ENCODE measurements at places on chromosomes 6 and 20.

- DNase-seq: no peak
Observed at GRCh38 chr6:165167311-165167710, 142.1 kb downstream of the C6orf118 start.

DNA sequence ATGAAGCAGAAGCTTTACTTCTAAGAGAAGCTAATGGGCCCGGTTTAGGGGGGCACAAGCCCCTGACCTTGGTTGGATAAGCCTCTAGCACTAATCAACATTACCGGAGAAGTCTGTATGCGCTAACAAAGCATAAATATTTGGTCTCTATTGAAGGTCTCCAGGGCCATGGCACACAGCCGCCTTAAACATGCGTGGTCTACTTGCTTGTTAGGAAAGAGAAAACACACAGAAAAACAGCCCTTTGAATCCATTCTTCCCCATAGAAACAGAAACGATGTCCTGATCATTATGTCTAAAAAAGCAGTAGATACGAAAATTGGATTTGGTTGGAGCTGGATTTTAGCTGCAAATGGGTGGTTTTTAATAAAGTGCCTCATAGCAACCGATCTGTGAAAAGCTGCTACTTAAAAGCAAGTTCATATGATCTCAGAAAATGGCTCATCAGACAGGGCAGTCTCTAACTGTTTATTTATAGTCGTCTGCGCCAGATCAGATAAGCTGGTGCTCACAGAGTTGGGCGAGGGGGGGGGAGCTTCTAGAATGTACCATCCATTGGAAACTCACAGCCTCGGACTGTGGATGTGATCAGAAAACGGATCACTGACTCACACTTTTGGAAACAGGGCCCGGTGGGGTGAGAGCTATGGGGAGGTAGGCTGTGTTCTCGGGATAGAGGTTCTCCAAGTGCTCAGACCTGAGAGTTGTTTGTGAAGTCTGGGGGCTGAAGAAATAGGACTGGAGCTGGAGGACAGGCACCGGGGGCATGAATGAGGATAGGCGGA, 35.3 kb upstream of the APCDD1L start:
- DNase-seq: no peak

DNA sequence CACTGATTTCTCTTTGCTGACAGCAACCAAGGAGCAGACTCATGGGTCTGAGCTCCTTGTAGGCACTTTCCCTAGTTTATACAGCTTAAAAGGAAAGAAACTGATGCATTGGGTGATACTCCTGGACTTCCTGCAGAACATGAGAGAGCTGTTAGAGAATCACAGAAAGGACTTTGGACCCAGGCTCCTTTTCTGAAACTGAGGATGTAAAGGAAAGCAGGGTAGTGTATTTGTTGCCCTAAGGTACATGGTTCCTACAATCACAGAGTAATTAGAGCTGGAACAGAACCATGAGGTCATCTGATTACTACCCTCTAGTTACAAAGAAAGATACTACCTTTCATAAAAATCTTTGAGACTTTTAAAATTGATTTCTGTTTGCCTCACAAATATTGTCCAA, 477.1 kb upstream of the SPTLC3 start:
- DNase-seq: no peak

GRCh38 chr6:36076178-36077063, 48.8 kb downstream of the MAPK14 start:
- DNase-seq: no peak

GRCh38 chr20:20022498-20022897, 5.3 kb downstream of the NAA20 start:
- no peak for DNase-seq

- DNase-seq: no peak
Observed at GRCh38 chr20:16664020-16664419, 65.8 kb upstream of the SNRPB2 start.

DNA sequence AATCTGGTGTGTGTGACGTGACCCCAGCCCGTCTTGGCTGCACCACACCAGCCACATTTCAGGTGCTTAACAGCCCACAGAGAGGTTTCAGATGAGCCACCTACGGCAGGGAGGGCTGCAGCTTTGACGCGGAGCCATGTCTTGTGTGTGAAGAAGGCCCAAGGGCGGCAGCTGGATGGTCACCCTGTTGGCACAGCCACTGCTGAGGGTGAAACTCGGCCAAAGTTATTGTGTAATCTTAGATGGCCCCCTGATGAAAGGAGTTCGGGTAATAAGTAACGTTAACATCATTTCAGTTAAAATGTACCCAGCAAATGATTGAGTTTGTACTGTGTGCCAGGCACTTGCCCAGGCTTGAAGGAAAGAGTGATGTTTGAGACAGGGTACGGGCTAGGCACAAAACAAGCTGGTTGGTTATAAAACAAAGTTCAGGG, 97.2 kb downstream of the SSR1 start:
- DNase-seq: no peak

- no peak for DNase-seq
Observed at GRCh38 chr6:101666256-101666655, 272.7 kb downstream of the GRIK2 start.

GRCh38 chr20:24914388-24915241, 34.5 kb upstream of the CST7 start:
- DNase-seq: no peak

GRCh38 chr6:45350186-45350710, 22.1 kb downstream of the RUNX2 start:
- no peak for DNase-seq

DNA sequence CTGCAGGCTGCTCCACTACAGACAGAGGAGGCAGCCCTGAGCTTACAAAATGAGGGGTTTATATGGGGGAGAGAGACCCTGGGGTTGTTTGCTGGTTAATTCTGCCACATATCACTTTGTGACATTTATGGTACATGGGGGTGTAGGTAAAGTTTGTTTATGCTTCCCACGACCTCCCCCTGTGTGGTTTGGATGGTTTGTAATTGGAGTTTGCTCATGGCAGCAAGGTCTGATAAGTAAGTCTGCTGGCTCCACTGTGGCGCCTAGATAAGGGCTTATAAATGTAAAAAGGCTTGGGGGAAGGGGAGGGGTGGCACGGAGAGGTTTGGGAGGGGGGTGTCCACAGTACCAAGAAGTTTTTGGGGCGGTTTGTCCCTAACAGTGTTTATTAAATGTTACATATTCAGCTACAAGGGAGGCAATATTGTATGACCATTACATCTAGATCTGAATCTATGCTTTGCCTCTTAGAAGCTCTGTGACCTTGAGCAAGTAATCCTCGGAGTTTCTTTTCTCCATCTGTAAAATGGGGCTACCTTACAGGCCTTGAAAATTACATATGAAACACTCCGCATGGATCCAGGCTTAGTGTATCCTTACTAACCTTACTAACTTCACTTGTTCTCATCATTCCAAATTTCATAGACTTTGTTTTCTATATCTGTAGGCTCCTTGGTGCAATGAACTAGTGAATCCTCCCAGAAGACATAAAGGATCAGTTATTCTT, 204.8 kb upstream of the NOX3 start:
- no peak for DNase-seq

GRCh38 chr6:44265007-44265721, at the start of gene NFKBIE:
Gene NFKBIE, minus strand, starts transcription at chr6:44265551. Its CDS starts 205 bp downstream, at chr6:44265346.
- DNase-seq: no peak

GRCh38 chr6:113530769-113531168, 326.4 kb upstream of the MARCKS start:
- DNase-seq: peak; percentile 66

- DNase-seq: peak; percentile 45
Observed at GRCh38 chr6:39377539-39377950, 55.0 kb upstream of the KCNK16 start.

DNA sequence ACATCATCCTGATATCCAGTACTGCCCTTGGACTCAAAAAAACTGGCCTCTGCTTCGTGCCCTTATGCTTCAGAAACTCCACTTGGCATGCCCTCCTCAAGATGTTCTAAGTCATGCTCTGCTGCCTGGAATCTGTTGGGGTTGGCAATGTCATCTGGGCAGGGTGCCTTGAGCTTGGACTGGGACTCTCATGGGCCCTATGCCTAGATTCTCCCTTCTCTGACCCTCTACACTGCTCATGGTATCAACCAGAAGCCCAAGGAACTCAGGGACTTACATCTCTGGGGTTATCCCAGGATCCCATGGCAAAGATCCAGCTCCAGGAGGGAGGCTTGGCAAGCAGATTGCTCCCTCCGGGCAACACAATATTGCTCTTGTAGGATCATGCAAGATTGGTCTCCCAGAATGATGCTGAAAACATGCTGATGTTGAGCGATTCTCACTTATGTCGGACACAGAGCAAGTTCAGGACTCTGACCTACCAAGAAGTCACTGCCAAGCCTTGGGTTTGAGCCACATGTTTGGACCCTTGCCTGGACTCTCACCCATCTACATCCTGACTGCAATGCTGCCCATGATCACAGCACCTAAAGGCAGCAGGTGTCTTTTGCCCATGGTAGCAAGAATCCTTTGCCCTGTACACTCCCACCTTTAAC, 88.8 kb downstream of the ADAT2 start:
- no peak for DNase-seq

- no peak for DNase-seq
Observed at GRCh38 chr6:47152666-47153403, 110.7 kb upstream of the ADGRF1 start.

DNA sequence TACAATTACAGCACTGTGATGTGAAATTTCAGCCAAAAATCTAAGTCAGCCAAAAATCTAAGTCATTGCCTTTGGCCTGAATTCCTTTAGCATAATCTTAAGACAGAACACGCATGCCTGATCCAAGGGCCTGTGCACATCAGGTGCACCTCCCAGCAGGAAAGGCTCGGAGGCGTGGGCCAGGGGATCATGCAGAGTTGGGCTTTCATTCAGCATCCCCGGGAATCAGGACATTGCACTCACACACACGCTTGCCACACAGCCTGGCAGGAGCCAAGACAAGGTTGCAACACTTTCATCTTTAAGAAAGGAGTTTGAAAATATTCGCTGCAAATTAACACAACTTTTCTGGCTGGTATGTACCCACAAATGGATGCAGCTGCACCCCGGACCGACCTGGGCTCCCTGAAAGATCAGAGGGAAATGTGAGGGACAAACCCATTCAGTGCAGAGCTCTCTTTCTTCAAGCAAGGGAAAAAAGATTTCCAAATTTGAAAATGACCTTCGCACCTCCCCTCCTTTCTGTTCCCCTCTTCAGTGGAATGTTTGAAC, 48.8 kb downstream of the ERMARD start:
- no peak for DNase-seq

DNA sequence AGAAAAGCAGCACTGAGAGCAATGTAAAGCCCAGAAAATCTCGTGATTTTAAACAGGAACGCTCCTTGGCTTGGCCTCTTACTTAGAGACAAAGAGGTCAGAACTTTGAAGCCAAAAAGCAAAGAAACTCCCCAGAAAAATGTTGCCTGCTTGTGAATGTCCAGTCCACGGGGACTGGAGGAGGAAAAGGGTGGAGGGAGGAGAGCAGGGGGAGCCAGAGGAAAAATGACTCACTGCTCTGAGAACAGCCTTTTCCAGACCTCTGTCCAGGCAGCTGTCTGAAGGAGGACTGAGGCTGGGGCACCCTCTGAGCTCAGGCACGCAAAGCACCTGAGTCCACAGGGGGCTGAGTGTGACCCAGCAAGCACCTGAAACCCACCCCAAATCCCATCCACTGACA, 64.7 kb downstream of the TRAM2 start:
- DNase-seq: peak; percentile 65

DNA sequence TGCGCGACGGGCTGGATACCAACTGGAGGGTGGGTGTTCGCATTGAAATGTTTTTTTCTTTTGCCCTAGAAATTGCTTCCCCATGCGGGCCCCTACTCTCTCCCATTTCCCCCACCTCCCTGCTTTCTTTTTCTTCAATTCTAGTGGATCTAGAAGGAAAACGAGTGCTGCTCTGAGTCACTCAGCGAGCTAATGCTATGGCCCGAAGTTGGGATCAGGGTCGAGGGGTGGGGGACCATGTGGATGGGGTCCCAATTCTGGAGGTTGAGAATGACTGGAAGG, 71.5 kb downstream of the SOX4 start:
- no peak for DNase-seq

DNA sequence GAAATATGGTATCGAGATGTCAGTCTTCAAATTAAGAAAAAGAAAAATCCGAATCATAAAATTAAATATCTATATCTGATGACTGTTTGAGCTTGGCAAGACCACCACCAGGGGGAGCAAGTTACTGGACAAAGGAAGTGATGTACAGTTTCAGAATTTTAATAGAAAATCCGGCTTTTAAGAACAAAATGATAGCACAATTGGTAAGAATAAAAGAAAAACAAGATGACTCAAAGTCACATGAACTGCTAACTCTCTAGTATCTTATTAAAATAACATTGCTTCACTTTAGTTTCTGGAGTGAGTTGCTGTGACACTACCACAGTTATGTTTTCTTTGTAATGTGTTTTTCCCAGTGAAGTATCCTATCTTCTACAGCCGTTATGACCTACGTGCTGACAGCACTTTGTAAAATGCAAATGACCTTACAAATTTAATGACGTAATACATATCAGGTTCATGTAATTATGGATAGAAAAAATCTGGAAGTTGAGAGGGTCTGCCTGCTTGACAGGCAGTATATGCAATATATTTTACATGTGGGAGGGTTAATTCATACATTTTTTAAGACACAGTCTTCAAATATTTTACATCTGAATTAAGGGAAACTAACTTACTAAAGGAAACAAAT, 405.3 kb upstream of the HS3ST5 start:
- DNase-seq: peak; percentile 33

DNA sequence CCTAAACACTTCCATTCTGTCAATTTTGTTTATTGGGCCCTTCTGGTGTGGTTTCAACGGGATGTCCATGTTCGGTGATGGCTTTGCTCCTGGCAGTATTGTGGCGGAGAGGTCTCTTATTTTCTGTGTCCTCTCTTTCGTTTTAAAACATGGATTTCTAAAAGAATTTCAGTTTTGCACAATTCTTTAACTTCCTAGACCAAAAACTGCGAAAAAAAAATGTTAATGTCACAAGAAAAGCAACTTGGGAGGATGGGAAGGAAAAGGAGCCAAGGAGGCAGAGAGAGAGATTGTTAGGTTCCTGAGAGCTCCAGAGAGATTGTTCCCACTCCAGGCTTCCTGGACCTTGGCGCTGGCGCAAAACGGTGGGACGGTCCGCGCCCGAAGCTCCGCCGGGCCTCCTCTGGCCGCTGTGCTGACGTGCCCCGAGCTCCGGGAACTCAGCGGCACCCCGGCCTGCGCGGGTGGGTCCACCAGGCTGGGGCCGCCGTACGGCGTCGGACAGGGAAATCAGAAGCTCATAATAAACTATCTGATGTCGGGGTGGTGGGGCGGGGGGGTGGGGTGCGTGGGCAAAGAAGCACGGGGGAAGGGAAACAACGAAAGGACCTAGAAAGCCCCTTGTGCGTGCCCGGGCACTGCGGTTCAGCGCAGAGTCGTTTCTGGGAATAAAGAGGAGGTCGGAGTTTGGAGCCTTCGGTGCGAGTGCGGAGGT, 951 bp upstream of the OLIG3 start:
- DNase-seq: no peak

GRCh38 chr6:111725446-111726112, 119.9 kb upstream of the TRAF3IP2 start:
- no peak for DNase-seq

GRCh38 chr6:134733801-134734200, 216.1 kb downstream of the ALDH8A1 start:
- DNase-seq: no peak
